ENCODE measurements at places on chromosomes 12 and 14. TPM values are rescaled to one million over a fixed set of nuclear protein-coding genes. Genes with fewer than 3 reads are reported as not detected.

The TAS2R8 gene
- not detected for total RNA-seq

The NEUROD4 gene
- not detected for total RNA-seq

The GPR137C gene
- 0.73 TPM for total RNA-seq

The LRFN5 gene
- not detected for total RNA-seq

The VRTN gene
- total RNA-seq: not detected

The IL31 gene
- total RNA-seq: not detected

The PABPN1 gene
- 210 TPM for total RNA-seq

The KLRC2 gene
- total RNA-seq: 1.7 TPM

The IFNG-AS1 gene
- not detected for total RNA-seq

Data from activated CD8-positive, alpha-beta T cell treated with anti-CD3 and anti-CD28 coated beads, Interleukin-2, amount 10 ng/mL, durations not matched to agents 7 days and 5 days (primary cell).